ENCODE measurements at places on chromosomes 2 and 18.

DNA sequence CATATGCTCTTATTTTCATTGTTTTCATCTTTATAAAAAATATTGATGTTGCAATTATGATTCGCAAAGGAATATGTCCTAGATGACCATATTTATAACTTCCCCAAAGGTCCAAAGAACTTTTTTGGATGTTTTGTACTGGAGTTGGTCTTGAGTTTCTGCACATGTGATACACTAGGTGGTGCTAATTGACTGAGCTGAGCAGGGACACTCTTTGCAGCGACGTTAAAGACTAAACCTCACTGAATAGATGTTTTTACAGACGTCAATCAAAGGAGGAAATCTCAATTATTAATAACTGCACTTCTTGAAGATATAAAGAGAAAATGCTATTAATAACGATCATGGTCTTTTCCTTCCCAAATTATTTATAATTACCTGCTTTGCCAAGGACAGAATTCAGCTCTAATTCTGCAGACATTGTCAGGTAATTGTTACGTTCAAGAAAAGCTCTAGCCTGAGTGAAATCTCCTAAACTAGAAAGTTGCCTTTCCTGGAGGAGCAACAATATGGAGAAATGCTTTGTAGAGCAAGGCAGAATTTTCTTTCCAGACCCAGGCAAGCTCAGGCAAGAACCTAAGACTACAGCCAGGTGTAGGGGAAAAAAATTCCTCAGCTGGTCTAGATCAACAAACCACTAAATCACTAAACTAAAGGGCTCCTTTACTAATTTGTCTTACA, 119.3 kb upstream of the RBBP8 start:
- peak; percentile 45 for DNase-seq

- DNase-seq, result no peak
Observed at GRCh38 chr2:168167511-168168263, 79.7 kb downstream of the STK39 start.

- DNase-seq, result peak; percentile 53
Observed at GRCh38 chr2:26900831-26901321, 52.9 kb downstream of the DPYSL5 start.

DNA sequence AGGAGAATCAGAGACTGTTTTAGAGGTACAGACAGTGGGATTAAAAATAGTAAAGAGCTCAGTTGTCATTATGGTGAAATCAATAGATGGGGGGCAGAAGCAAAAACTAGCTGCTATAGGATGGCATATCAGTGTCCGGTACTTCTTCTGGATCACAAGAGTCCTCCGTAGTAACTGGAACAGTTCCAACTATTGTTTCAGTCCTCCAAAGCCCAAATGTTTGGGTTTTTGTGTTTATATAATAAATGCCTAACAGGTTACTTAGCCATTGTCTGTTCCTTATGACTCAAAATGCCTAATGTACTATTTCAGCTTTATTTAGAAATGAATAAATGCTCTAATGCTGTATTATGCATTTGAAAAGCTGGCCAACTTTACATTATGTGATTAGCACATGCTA, 401.2 kb downstream of the PTH2R start:
- no peak for DNase-seq

- DNase-seq, result peak; percentile 69
Observed at GRCh38 chr2:26462511-26463243, 15.2 kb downstream of the OTOF start.

DNA sequence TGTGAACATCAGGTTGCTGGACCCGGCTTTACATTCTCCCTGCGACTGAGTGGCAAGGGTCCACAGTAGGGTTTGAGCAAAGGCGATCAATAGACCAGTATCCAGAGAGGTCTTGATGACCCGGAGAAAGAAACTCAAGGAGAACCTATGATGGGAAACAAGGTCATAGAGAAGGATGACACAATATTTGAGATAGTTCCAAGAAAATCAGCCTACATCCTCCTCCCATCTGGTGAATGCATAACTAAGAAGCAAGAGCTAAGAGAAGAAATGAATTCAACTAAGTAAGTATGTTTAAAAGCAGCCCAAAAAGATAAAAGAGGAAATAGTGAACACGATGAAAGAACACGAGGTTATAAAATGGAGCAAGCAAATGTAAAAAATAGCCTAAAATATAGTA, 166.3 kb downstream of the CD8B2 start:
- no peak for DNase-seq

All from NCI-H82 (cell line).